CD8-positive, alpha-beta memory T cell (primary cell): ENCODE measurements at places on chromosomes 2 and 18.

GRCh38 chr2:222673883-222674282 is 2.4 kb downstream of the MOGAT1 start:
- no peak for DNase-seq

DNA sequence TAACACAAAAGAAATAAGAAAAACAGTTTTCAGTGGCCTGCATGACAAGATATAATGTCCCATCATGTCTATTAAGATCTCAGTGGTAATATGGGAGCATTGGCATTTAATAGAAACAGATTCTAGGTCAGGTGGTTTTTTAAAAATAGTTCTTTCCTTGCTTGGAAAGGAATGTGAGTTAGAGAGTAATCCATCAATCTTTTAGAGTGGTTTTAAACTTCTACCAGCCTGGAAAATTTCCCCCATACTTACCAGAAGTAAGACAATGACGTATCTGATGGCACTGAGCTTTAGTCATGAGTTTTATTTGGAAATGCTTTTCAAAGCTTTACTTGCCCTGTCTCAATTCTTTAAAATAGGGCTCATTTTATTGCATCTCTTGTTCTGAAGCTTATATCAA is 441.7 kb upstream of the SMIM21 start:
- DNase-seq, result no peak

DNA sequence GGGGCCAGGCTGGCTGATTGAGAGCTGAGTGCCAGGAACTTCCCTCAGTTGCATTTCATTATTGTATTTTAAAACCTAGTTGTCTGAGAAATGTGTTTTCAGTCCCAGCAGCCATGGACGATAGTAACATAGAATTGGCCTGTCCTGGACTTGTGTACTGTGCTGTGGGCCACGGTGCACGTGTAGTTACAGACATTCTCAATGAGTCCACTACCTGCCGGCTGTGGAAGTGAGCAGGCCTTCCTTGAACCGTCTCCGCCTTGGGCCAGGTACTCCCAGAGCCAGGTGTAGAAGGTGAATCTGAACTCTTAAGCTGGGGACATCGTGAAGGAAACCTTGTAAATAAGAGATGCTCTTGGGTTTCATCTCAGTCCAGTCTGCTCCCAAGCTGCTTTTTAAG is 47.0 kb downstream of the UBE2F start:
- DNase-seq, result no peak

GRCh38 chr2:212030709-212031108 is 507.9 kb downstream of the ERBB4 start:
- no peak for DNase-seq

- no peak for DNase-seq
Observed at GRCh38 chr18:74069178-74070050, 78.2 kb downstream of the FBXO15 start.

DNA sequence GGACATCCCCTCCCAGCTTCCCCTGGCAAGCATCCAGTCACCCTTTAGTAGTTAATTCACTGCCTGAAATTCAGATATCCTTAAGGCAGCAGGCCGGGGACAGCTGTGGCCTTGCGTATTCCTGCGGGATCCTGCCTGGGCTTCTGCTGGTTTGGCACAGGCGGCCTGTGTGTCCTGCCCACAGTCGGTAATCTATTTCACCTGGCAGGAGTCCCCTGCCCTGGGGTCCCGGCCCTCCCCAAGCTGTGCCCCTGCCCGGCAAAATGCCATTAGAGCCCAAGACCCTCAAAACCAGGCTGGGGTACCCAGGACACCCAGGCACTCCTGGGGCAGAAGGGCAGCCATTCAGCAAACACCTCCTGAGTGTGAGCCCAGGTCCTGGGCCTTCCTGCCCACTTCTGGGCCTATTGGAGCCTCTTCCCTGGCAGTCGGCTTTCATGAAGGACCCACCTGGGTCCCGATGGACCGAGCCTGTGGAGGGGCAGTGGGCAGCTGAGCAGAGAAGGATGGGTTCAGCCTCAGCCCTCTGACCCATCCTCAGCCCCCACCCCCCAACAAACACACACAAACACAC is 11.6 kb downstream of the CROCC2 start:
- DNase-seq, result no peak

- DNase-seq, result no peak
Observed at GRCh38 chr2:16818203-16818556, 152.5 kb upstream of the CYRIA start.

DNA sequence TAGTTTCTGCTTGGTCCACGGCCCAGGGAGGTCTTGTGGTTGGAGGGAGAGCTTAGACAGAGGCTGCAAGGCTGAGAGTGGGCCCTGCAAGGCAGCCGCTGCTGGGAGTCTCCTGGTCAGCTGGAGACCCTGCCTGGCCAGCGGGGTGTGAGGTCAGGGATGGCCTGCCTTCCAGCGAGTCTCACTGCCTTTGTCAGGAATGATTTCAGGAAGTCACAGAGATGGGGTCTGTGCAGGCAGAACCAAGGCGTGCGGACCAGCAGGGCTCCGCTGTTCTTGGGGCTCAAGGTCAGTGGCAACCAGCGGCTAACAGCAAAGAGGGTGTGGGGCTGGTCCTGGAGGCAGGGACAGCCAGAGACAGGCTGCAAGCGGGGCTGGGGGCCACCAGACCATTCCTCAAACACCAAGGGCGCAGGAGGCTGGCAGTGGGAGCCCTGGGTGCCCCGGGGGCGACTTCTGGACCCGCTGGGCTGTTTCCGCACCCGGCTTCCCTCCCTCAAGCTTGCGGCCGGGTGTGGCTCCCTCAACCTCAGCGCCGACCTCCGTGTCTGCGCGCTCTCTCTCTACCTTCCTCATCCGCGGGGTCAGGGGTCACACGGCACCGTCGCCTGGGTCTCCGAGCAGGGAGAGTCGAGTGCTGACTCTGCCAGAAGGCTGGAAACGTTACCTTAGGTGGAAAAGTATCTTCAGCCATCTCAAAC is 124.5 kb upstream of the CTDP1 start:
- DNase-seq, result no peak

DNA sequence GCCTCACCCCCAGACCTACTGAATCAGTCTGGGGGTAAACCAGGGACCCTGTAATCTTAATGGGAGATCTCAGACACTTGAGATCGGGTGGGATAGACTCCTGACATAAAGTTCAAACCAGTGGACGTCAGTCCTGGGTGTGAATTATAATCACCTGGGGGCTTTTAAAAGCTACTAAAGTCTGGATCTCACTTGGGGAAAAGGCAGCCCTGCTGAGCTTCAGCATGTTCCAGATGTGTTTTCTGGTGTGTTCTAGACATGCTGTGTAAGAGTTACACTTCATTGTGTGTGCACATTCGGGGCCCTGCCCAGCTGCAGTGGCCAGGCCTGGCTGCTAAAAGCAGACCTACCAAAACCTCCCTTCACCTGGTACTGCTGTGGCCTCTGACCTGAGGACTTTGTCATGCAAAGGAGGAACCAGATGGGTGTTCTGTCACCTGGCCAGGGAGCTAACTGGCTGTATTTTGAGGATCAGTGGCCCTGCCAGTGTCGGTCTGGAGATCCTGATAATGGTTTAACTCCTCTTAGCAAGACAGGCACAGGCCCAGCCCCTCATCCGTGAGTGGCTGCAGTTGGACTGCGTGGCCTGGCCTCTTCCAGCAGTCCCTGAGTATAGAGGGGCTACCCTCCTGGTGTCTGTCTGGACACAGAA is 10.6 kb downstream of the RRM2 start:
- no peak for DNase-seq

- no peak for DNase-seq
Observed at GRCh38 chr2:196900843-196901242, 25.7 kb downstream of the PGAP1 start.

DNA sequence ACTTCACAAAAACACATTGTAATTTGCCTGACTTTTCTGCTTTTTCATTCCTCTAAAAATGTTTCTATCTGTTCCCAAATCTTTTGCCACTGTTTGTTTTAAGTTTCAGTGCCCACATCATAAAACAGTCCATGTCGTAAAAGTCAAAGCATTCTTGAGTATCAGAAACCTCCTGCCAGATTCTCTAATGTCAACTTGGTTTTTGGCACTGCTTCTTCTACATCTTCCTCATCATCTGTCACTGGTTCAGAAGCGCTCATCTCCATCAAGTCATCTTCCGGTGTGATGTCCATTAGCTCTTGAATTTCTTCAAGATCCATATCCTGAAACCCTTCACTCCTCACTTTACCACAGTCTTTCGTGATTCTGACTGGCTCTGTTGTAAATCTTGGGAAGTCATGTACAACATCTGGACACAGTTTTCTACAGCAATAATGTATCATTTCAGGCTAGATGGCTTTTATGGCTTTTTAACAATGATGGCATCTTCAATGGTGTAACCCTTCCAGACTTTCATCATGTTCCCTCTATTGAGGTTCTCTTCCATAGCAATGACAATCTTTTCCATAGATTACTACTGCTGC is 19.6 kb downstream of the CUL3 start:
- no peak for DNase-seq

DNA sequence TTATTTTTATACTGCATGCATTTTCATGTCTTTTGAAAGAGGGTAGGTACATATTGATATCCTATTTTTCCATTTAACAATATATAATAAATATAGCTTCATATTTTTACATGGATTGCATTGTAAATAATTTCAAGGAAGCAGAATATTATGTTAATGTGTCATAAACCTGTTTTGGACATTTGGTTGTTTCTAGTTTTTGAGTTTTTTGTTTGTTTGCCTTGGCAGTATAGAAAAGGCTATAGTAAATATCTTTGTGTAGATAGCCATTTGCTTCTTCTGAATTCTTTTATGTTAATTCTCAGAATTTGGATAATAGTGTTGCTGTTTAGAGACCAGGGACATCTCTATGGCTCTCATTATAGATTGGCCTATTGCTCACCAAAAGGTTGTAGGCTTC is 645.2 kb downstream of the SLC4A3 start:
- no peak for DNase-seq

DNA sequence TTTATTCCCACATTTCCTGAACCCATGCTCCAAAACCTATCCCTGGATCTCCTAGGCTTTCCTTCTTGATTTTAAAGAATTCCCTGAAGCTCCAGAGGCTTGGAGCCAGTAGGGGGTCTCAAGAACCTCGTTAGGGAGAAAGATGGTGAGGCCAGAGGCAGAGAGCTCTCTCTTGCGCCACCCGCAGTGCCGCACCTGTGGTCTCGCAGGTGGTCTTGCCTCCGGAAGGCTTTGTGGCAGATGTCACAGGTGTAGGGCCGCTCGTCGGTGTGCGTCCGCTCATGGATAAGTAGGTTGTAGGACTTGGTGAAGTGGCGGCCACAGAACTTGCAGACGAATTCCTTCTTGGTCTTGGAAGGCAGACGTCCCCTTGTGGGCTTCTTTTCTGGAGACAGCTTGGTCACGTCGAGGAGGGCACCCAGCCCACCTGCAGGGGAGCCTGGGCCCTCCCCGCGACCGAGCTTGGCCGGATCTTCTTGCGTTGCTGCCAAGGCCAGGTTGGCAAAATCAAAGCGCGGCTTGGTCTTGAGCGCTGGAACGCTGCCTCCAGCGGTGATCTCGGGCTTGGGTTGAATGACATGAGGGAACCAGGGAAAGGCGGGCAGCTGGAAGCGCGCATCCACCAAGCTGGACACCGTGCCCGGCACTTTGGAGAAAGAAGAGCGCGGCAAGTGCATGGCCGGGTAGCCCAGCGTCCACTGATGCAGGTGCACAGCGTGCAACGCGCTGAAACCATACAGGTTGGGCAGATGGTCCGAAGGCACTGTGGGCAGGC is 5.3 kb downstream of the OSR1 start:
- no peak for DNase-seq

GRCh38 chr2:222613715-222614331 is 42.1 kb downstream of the FARSB start:
- no peak for DNase-seq

DNA sequence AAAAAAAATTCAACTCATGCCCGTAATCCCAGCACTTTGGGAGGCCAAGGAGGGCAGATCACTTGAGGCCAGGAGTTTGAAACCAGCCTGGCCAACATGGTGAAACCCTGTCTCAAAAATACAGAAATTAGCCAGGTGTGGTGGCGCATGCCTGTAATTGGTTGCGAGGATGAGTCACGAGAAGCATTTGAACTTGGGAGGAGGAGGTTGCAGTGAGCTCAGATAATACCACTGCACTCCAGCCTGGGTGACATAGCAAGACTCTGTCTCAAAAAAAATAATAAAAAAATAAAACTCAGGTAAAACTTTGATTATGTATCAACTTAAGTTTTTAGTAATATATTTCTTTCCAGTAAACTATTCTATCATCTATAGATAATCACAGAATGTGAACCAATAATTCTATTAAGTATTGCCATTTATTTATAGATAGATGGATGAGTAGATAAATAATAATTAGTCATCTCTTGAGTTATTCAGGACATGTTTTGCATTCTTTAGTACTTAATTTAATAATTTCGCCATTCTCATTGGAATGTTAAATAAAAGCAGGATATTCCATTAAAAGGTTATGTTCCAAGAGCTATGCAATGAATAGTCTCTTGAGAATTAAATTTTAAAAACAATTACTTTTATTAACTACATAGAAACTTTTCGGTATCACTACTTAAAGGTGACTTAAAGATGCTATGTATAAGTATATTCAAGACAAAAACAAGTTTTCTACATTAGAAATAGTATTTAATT is 48.7 kb downstream of the WDPCP start:
- DNase-seq, result no peak

- DNase-seq, result no peak
Observed at GRCh38 chr2:20184067-20184938, 40.6 kb downstream of the SDC1 start.

- DNase-seq, result no peak
Observed at GRCh38 chr2:71620851-71621251, 167.5 kb downstream of the DYSF start.

DNA sequence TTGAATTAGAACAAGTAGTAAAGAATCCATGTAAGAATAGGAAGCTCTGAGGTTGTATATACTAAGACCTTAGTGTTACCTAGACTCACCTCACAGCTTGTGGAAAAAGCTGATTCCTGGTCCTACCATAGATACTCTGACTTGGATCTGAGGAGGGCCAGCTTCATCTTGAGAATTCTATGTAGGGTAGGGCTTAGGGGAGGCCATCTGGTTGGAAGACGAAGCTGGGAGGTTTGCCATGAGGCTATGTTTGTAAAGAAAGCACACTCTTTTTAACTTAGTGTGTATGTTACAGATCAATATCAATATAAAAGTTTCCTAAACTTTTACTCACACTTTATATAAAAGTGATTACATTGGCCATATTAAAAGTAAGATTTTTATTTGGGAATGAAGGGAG is 77.1 kb upstream of the GALNT5 start:
- DNase-seq, result no peak

GRCh38 chr2:129936334-129936934 is 43.0 kb upstream of the RAB6C start:
- DNase-seq, result no peak

DNA sequence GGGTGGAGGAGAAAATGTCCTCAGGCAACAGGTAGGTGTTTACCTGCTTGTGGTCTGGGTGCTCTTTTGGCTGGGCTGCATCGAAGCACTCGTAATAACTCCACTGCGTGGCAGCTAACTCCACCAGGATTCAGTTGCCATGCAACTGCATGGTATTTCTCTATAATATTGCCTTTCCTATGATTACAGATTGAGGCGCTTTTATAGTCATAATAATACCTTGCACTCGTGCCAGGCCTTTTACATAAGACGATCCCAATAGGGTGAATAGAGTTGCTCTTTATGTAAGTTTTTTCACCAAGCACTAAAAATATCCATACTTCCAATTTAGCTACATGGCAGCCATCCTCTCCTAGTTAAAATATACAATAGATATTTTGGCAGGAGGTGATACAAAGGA is 19.7 kb upstream of the NYAP2 start:
- DNase-seq, result no peak

- DNase-seq, result no peak
Observed at GRCh38 chr18:36974686-36975085, 145.8 kb downstream of the KIAA1328 start.
